ENCODE measurements at places on chromosomes 1 and 21.

DNA sequence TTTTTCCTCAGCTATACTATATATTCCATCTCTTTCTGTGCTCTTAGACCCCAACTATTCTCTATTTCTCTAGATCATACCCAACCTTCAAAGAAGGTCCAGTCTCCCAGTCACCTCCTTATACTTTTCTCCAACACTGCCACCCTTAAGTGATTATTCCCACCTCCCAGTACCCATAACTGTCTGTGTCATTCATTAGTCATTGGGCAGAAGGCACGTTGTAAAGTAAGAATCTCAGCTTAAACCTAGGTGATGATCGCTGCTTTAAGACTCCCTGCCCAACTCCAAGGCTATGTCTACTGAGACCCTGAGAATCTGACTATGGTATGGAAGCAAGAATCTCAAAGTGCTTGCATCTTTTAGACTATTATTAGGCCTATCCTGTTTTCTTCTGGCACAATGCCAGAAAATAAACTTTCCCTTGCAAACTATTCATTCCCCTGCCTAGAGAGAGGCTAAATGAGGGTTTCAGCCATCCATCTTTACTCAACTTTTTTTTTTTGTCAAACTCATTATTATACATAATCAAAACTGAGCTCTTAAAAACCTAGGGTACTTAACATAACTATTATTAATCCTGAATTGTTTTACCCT is 174.3 kb upstream of the DPT start:
- DNase-seq = no peak

- DNase-seq = no peak
These were observed 125.2 kb downstream of the MAGI3 start for GRCh38 chr1:113515498-113515897.

GRCh38 chr1:235442788-235443429 is 61.3 kb downstream of the B3GALNT2 start:
- DNase-seq = no peak

- no peak for DNase-seq
These were observed 44.9 kb downstream of the DOCK7 start for GRCh38 chr1:62643283-62643682.

- DNase-seq = no peak
These were observed 2.7 kb downstream of the PIK3CD start for GRCh38 chr1:9654051-9654833.

DNA sequence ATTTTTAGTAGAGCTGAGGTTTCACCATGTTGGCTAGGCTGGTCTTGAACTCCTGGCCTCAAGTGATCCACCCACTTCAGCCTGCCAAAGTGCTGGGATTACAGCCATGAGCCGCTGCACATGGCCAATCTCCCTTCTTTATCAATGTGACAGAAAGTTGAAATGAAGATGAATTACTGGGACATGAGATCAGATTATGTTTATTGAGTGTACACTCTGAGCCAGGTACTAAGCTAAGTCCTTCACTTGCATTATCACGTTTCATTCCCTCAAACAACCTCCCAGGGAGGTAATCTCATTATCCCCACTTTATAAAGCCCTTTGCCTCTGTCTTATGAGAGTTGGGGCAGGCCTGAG is 6.3 kb upstream of the CHI3L2 start:
- DNase-seq = no peak

DNA sequence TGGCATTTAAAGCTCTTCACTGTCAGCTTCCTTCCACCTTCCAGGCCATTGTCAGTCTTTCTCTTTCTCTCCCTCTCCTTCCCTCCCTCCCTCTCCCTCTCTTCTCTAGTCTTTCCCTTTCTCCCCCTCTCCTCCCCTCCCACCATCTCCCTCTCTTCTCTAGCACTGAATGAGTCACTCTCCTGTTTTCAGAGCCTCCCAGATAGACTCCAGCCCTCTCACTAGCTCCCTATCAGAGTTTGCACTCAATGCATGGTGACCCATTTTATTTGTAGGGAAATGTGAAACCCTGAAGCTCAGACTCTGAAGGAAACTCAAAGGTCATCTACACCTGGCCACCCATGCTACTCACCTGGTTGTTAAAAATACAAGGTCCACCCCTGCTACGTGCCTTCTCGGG is 4.4 kb upstream of the MATN1 start:
- no peak for DNase-seq

GRCh38 chr1:209805875-209806760 is at the start of gene IRF6:
Gene IRF6, minus strand, starts transcription at chr1:209806142. Its CDS starts 4,729 bp downstream, at chr1:209801413.
- DNase-seq = peak; percentile 47

GRCh38 chr1:178796013-178796412 is 71.0 kb downstream of the RALGPS2 start:
- DNase-seq = no peak

DNA sequence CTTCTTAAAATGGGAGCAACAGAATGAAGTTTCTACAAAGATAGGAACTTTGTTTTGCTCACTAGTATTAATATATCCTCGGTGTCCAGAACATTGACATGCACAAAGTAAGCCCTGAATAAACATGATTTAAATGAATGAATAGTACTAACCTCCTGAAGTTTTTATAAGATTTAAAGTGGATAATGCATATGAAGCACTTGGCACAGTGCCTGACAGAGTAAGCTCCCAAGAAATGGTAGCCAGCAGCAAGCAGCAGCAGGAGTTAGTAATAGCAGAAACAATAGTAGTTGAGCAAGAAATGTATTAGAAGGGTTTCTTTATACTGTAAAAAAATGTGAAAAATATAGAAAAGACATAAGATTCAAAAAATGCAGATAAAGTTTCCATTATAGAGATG is 258.1 kb upstream of the C1orf87 start:
- DNase-seq = no peak

DNA sequence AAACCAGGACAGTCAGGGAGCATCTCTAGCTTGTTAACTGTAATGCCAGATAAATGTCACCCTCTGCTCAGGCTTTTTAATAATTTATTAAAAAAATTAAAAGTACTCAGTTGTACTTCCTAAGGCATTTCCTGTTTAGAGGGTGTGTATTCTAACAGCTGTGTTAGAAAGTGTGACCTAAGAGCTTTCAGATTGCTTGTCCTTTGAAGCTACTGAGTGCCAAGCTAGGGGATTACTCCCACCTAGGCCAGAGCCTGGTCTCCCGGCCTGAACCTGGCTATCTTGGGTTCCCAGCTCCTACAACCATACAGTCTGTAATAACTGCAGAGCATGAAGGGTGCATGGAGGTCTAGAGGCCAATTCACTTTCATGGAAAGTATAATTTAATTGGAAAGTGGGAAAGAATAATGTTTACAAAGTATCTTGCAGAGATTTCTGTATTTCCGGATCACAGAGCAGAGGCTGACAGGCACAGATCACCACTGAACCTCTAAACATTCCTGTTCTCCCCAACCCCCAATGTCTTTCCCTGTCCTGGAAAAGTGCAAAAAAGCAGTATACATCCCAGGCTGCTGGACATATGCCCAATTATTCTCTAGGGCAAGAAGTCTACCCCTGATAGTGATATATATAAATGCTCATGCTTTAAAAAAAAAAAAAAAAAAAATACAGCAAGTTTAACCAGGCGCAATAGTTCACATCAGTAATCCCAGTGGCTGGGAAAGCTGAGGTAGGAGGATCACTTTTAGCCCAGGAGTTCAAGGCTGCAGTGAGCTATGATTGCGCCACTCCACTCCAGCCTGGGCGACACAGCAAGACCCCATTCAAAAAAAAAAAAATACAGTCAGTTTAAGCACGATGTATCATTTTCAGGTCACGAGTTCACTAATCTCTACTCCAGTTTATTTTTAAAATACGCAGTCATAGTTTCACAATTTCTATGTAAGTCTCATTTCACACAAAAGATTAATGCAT is 36.7 kb upstream of the RAP1A start:
- DNase-seq = no peak

DNA sequence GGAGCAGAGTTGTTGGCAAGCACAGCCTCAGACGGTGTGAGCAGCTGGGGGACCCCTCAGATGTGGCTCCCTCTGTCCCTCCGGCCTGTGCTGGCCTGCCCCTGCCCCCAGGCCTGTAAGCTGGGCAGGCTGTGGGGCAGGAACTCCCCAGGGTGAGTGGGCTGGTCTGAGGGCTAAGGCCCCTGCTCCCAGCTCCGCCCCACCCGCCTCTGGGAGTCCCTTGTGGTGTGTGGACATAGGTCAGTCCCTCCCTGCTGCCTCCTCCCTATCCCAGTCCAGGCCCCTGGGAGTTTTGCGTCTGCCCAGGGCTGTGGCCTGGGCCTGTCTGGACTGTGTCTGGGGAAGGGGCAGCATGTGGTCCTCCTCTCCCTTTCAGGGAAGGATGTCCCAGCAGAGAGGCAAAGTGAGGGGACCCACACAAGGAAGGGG is 3.6 kb upstream of the VWA1 start:
- DNase-seq = no peak

GRCh38 chr21:28257276-28257675 is 735.4 kb downstream of the LTN1 start:
- DNase-seq = no peak

GRCh38 chr1:211267204-211267857 is 8.2 kb downstream of the RCOR3 start:
- DNase-seq = no peak

DNA sequence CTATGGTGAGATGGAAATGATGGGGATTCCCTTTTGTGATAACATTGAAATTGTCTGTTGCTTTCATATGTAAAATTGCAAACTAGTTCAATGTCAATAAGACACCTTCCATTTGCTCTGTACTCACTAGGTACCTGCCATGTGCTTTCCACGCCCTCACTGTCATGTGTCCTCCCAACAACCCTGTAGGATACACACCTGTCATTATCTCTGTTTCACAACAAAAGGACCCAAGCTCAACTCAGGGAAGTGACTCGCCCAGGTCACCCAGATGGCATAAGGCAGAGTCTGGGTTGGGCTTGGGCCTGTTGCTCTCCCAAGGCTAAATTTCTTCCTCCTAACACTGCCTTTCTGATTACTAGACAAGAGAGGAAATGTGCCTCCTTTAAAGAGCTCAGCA is 45.3 kb upstream of the MCOLN3 start:
- DNase-seq = no peak

- no peak for DNase-seq
These were observed 91.2 kb upstream of the NGF start for GRCh38 chr1:115429241-115429640.

Data from GM18507 (cell line).